ENCODE measurements at places on chromosomes 7 and 10.

- DNase-seq = no peak
These were observed 5.7 kb downstream of the NAT16 start for GRCh38 chr7:101174322-101174854.

- no peak for DNase-seq
These were observed 5.1 kb downstream of the AUTS2 start for GRCh38 chr7:69603351-69603750.

DNA sequence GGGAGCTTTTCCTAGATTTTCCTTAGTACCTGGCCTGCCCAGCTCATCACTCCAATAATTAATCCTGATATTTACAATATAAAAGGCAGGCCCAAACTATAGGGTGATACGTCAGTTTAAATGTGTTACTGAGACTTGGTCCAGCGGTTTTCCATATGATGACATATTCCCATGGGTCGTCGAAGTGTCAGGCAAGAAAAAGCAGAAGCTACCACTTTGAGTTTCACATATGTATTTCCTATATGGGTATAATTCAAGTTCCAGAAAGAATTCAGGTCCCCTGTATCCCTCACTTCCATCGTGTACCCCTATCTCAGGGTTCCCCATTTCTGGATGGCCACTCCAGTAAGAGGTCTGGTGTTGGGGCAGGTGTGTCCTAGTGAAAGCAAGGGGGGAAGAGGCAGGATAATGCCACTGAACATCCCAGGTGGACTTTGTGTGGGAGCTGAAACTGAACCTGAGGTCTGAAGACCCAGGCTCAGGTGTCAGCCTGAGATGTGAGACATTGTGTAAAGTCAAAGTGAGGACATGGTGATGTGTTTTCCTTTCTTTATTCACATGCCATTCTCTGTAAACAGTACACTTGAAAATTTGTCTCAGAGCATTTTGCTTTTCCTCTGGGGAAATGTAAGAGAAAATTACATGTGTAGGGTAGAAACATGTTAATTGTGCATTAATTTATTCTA, 167.8 kb downstream of the PLXDC2 start:
- DNase-seq = no peak

GRCh38 chr10:77865580-77866324, 60.8 kb downstream of the DLG5 start:
- DNase-seq = no peak
